ENCODE measurements at places on chromosomes 3 and 15.
A peak's percentile ranks its signal among the peaks of the same experiment; 100 is the strongest.

DNA sequence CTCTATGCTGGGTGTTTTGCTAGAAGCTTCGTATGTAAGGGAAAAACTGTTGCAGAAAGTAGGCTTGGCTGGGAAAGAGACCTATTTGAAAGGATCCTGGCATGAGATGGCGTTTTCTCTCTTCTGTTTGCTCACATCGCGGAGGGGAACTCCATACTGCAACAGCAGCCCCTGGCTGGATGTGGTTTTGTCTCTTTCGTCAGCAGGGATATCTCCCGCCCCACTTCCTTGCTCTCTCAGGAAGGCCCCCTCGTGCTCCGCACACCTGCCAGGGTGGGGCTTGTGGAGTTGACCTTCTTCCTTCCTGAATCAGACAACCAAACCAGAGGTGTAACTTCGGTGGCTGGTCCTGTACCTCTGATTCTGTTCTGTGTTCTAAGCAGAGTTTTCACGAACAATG lies 26.4 kb upstream of the MYZAP start:
- DNase-seq = no peak

DNA sequence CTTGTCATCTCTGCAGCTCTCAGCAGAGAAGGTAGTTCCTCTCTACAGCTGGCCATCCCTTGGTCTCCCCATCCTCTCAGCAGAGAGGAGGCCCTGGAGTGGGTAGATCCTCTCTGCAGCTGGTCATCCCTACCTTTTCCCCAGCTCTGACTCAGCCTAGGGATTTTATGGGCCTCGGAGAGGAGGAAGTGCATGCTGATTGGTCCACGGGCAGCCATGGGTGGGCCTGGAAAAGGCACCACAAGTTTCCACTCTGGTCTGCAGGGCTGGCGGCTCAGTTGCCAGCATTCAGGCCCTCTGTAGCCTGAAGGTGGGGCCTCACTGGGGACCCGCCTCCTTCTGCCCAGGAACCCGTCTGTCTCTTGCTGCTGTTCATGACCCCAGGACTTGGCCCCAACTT lies 36.9 kb downstream of the NR1D2 start:
- no peak for DNase-seq

DNA sequence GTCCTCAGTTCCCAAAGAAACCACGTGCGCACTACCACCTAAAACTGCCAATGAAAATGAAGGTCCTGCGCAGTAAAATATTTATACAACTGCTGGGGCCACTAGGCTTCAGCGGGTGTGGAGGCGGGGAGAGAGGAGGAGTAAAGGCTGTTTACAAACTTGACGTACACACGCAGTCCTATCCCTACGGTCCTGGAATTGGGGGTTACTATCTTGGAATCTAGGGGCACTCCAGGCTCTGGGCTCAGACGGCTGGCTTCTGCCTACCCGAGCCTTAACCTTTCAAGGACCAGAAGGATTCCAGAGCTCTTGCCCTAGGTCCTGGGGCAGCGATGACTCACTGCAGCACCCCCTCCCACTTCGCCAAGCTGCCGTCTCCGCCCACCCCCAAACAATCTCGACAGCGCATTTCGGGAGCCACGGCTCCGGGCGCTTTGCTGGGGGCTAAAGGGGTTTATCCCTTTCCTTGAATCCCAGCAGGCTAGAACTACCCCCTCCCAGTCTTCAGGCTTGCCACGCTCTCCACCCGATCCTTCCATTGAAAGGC lies 3.0 kb downstream of the ADAMTS9 start:
- peak; percentile 12 for DNase-seq

GRCh38 chr15:92435145-92435544 lies 41.5 kb downstream of the ST8SIA2 start:
- no peak for DNase-seq

GRCh38 chr3:179652447-179653095 lies at the start of gene USP13:
USP13 (plus strand) TSS chr3:179653040; CDS start chr3:179653226, 186 bp downstream.
- peak; percentile 65 for DNase-seq

- DNase-seq = no peak
Measured at GRCh38 chr3:48684480-48685143, 1.1 kb downstream of the NCKIPSD start.

DNA sequence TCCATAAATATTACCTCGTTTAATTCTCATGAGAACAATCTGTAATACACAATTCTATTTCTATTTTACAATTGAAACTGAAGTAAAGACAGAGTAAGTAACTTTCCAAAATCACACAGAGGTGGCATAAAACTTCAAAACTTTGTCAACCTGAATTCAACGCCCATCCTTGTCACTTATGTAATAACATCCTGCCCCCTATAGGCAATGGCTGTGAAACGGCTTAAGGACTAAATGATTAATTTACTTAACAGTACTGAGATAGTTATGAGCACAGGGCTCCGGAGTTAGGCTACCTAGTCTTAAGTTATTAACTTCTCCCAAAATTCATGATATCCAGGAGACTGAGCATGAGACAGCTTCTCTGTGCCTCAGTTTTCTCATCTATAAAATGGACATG lies 293.1 kb upstream of the CHRM5 start:
- no peak for DNase-seq

DNA sequence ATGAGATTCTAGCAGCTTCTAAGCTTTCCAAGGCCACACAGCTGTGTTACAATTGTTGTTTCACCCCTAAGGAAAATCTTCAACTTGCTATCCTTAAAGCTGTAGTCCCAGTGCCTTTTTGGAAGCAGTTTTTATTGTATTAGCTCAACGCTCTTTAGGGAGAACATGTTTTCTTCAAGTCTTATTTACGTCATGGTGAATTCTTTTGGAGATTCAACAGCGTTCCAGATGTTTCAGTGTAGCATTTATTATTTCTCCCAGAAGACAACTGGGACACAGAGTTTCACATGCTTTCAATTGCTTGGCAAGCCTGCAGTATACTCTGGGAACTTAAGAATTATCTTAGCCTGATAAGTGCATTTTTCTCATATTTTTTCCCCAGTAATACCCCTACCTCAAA lies 888.3 kb downstream of the PLOD2 start:
- DNase-seq = no peak

- DNase-seq = no peak
Measured at GRCh38 chr3:59914251-59914650, 864.4 kb upstream of the CFAP20DC start.

DNA sequence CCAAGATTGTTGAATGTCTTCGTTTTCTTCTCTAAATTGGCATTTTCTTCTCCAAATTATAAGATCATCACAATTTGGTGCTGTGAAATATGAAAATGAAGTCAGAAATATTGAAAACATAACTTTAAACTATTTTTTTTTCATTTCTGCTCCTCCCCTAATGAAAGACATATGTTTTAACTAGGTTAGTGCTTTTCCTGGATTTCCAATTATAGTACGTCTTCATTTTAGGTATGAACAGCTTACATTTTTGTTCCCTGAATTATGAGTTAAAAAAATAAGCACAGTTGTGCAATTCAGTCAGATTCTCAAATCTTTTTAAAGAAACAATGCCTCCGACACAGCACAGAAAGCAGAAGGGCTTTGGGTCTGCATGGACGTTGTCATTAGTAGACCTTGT lies 83.5 kb upstream of the CFAP20DC start:
- DNase-seq = no peak

Data from progenitor cell of endocrine pancreas (in vitro differentiated cells).